Cerebellum (tissue), 4 donors: ENCODE measurements at places on chromosomes 7 and 10. TPM values are rescaled to one million over a fixed set of nuclear protein-coding genes. Genes with fewer than 3 reads are reported as not detected.

Gene ZNF425
- total RNA-seq: 3.5 TPM

GRCh38 chr10:130749911-130750310 lies 561.6 kb downstream of the TCERG1L start:
- no peak for DNase-seq

GRCh38 chr7:105829681-105830322 lies 46.6 kb downstream of the ATXN7L1 start:
- DNase-seq: no peak

GRCh38 chr7:30906515-30907240 lies 5.0 kb upstream of the AQP1 start:
- no peak for DNase-seq

DNA sequence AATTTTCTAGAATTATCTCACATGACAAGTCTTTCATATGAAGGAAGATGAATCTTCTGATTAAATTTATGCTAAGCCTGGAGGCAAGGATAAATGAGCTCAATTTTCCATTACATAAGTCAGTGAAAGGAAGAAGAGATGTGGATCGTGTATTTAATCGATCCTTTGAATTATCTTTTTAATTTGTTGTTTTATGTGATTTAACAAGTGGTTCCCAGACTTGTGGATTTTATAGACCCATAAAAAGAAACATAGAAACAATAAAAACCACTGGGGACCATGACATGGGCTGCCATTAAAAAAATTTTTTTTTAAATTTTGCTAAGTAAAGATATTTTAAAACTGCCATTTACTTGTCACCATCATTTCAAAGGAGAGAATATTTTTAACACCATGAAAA lies 45.0 kb downstream of the SLK start:
- no peak for DNase-seq

DNA sequence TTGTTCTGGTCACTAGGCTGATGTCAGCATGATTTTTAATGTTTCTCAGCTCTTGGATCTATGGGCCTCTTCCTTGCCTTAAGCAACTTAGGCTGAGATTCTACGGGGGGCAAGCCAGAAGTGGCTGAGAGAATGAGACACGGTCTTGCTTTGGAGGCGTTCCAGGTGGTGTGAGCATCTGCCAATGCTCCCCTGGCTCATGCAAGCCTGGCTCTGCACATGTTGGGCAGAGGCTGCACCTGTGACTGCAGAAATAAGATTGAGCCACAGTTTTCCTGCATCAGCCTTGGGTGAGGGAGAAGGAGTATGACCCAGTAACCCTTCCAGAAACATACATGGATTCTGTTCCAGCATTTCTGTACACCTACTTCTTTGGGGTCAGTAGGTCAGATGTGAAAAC lies 41.9 kb downstream of the C10orf120 start:
- no peak for DNase-seq

Gene HOXA3
- not detected for total RNA-seq

Gene MYL10
- total RNA-seq: not detected

Gene FGL2
- total RNA-seq: 19.1 TPM

DNA sequence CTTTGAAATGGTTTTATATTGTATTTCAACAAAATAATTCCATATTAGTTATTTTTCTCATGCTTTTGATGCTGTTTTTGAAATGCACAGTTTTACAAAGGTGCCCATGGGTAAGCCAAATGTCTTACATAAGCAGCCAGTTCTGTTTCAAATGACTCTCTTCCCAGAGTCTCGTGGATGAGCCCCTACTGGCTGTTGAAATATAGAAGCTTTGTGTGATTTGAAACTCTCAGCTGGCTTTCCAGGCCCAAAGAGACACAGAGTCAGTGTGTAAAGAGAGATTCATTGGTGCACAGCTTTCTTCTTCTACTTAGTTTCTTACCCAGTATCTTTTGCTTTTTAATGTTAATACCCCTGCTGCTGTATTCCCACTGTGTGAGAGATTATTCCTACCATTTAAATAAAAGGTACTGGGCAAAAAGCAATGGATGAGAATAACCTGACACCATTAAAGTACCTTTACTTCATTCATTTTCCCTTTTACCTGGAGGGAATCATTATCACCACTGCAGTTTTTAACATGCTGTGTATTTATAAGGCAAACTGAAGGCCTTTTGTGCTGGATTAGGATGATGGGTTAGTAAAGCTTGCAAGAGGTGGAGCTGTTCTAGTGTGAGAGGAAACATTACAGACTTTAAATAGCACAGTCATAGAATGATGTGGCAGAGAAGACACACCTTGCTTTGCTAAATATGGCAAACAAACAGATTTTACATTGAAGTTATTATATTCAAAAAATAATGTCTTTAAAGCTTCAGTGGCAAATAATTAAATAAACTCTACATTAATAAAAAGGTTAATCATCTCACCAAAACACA lies 415.1 kb downstream of the THSD7A start:
- DNase-seq: no peak

DNA sequence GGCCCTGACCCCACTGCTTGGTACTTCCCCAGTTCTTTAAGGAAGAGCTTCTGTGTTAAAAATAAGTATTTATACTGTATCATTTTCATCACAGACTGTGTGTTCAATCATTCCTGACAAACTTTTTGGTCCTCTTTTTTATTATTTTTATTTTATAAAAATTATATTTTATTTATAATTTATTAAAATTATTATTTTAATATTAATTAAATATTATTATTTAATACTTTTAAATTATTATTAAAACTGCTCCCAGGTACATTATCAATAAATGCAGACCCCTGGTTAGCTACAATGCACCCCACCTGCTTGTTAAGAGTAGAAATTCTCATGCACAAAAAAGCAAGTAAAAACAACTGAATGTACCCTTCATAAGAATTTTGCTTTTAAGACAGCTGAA lies 172.0 kb downstream of the GLI3 start:
- DNase-seq: no peak

DNA sequence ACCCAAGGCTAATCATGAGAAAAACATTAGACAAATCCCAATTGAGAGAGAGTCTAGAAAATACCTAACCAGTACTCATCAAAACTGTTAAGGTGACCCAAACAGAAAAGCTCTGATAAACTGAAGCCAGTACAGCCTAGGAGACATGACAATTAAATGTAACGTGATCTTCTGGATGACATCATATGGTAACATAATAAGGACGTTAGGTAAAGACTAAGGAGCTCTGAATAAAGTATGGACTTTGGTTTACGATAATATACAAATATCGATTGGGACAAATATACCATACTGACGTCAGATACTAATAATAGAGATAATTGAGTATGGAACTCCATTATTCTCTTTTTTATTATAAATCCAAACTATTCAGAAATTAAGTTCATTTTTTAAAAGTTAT lies 561.1 kb upstream of the STEAP1 start:
- no peak for DNase-seq
